DMS153 (cell line): ENCODE measurements at places on chromosomes 5 and 9.
A peak's percentile ranks its signal among the peaks of the same experiment; 100 is the strongest.

DNA sequence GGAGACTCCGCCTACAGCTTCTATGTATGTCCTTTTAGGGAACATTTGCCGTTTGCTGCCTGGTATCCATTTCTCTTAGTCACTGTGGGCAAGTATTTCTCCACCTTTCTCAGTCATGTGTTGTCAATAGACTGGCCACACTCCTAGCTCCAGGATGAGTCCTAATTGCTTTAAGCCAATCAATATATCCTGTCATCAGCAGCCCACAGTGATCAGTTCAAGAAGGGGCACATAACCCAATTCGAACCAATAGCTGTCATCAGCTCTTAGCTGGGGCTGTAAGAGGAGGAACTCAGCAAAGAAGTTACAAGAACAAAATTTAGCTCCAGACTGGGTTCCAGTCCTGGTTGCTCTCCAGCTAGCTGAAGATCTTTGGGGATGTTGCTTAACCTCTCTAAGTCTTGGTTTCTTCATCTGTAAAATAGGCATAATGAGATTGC lies 70.7 kb upstream of the MAN2A1 start:
- no peak for DNase-seq

GRCh38 chr5:133868946-133869518 lies 99.4 kb downstream of the C5orf15 start:
- DNase-seq = peak; percentile 29

DNA sequence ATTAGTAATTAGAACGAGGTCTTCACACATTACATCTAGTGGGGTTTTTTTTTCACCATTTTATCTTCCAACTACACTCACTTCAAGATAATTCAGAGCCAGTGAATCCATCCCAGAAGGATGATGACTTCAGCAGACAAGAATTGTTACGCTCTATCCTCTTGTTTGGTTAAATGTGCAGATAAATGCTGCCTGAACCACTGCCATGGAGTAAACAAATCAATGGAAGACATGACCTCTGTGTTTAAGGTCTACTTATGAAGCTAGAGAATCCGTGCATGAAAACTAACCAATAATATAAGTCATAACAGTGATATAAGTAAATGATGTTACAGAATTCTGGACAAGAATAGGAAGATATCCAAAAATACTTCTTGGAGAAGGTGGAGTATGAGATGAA lies 602.6 kb downstream of the TLR4 start:
- DNase-seq = no peak

DNA sequence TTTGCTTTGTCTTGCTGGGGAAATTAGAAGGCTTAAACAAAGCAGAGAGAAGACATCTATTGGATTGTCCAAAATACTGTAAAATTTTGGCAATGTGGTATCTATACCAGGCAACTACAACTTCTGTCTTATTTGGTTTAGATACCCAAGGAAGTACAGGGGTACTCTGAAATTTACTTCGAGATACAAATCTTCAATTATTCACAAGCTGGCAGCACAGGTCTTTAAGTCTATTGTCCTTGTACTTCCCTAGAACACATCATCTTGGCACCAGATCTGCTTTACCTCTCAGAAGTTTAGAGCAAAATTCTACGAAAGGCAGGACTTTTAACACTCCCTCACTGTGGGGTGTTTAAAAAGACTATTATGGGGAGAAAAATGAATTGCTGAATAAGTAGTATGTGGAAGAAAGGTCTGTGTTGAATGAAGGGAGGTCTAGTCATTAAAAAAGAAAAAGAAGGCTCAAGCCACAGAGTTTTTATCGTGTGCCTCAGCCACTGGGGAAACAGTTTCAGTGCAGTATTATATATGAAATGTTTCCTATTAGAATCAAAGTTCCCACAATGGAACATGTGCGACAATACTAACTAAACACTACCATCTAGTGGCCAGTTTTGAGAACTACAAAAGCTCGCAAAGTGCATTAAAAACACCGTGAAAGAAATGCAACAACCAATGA lies 93.7 kb downstream of the PDE4D start:
- DNase-seq = no peak

GRCh38 chr5:135246923-135247795 lies 151.9 kb downstream of the MACROH2A1 start:
- no peak for DNase-seq

- no peak for DNase-seq
Measured at GRCh38 chr5:88727705-88728313, 155.2 kb downstream of the MEF2C start.

DNA sequence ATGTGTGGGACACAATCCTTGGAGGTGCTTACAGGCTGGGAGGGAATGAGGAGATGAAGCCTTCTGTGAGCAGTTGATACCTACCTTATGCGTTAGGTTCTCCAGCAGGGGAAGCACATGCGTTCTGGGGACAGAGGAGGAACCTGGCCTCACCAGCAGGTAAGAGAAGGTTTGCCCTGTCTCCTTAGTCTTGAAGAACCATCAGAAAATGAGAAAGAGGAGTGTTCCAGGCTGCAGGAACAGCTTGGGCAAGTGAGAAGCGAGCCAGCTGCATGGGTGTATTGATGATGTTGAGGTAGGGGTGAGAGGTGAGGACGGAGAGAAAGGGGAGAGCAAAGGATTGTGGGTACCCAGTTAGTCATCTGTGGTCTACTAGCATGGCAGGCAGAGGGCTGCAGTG lies 156.9 kb upstream of the MVB12B start:
- no peak for DNase-seq

- DNase-seq = no peak
Measured at GRCh38 chr5:31854181-31855133, 215.5 kb downstream of the PDZD2 start.

GRCh38 chr9:75889977-75890471 lies 449 bp upstream of the PCSK5 start:
- DNase-seq = no peak

GRCh38 chr5:79193643-79194042 lies 42.3 kb upstream of the JMY start:
- DNase-seq = no peak

DNA sequence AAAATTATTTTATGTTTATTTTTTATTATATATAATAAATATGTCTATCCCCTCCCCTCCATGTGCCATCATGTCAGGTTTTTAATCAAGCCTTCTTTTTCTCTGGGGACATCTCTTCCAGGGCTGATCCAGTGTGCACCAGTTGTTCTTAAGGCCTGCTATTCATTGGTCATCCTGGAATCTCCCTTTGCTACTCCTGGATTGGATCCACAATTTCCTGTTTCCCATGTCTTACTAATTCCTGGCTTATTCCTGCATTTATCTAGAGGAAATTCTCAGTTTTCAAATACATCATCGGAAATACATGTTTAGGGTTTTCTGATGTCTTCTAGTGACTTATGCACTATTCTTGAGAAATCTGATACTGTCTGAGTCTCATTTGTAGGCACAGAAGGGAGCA lies 56.8 kb downstream of the ANGPTL2 start:
- no peak for DNase-seq

- no peak for DNase-seq
Measured at GRCh38 chr5:72468024-72468423, 39.2 kb downstream of the ZNF366 start.

DNA sequence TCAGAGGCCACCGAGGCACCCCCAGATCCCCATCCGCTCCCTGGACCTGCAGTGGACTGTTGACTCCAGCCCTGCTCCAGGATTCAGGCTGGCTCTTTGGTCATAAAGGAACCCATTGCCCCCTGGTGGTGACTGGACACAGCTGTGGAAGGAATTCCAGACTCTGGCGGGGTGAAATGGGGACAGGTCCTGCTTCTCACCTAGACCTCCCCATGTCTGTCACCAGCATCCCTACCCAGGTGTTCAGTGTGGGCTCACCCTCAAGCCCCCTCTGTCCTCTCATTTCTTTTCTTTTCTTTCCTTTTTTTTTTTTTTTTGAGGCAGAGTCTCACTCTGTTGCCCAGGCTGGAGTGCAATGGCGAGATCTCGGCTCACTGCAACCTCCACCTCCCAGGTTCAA lies 25.5 kb upstream of the STXBP1 start:
- DNase-seq = peak; percentile 60

DNA sequence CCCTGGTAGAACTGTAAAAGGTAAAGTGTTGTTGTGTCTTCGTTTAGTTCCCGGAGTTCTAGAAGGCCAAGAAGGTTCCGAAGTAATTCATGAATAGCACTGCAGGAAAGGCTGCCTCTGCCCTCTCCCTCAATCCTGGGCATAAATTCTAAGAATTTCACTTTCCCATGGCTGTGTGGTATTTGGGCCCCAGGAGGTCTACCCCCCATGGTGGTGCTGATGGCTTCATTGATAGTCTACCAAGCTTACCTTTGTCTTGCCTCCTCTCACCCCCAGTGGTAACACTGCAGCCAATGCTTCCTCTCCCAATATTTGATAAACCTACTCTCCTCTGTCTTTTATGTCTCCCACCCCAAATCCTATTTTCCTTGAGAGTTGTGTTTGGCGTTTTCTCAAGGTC lies 39.5 kb downstream of the ADAMTS16 start:
- DNase-seq = no peak

DNA sequence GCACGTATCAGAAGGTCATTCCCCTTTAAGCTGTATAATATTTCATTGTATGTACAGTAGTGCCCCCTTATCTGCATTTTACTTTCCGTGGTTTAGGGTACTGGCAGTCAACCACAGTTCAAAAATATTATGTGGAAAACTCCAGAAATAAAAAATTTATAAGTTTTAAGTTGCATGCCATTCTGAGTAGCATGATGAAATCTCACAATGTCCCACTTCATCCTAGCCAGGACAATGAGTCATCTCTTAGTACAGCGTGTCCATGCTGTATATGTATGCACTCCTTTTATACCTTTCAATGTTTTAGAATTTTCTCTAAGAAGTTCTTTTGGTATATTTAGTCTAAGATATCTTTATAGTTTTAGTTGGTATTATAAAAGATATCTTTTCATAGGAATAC lies 115.0 kb upstream of the HAND1 start:
- DNase-seq = no peak

DNA sequence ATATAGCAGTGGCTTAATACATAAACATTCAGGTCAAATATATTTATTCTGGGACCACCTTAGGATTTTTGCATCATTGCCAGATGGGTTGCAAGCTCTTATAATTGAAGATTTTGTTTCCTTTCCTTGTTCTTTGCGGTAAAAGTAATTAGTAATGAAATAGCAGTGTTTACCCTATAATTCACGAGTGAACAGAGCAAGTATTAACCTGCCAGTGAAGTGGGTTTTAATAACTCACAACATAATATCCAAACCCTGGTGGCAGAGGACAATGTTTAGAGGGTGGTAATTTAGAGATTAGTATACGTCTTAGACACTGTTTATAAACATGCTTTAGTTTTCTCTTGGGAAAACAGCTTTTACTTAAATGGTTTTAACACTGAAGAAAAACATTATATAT lies 11.8 kb downstream of the ARL14EPL start:
- no peak for DNase-seq

- no peak for DNase-seq
Measured at GRCh38 chr9:109417585-109418544, 80.2 kb downstream of the PTPN3 start.

DNA sequence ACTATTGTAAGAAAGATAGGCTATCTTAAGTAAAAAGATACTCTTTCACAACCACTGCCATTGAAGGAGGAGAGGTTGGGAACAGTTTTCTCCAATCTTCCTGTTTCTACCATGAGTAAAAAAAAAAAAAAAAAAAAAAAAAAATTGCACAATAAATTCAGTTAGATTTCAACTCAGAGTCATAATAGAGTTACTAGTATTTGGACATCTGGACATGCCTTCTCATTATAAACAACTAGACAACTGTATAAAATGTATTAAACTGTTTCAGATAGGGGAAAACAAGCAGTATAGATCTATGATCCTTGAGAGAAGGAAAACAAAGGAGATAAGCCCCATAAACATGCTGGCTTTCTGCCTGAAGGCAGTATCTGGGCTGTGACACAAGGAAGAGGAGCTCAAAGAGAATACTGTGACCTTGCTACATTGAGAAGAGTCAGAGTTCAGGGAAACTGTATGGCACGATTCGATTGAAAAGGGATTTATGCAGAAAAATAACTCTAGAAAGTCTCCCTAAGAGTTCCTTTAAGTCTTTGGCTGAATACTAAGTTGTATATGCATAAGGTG lies 249.2 kb upstream of the POU5F2 start:
- no peak for DNase-seq

DNA sequence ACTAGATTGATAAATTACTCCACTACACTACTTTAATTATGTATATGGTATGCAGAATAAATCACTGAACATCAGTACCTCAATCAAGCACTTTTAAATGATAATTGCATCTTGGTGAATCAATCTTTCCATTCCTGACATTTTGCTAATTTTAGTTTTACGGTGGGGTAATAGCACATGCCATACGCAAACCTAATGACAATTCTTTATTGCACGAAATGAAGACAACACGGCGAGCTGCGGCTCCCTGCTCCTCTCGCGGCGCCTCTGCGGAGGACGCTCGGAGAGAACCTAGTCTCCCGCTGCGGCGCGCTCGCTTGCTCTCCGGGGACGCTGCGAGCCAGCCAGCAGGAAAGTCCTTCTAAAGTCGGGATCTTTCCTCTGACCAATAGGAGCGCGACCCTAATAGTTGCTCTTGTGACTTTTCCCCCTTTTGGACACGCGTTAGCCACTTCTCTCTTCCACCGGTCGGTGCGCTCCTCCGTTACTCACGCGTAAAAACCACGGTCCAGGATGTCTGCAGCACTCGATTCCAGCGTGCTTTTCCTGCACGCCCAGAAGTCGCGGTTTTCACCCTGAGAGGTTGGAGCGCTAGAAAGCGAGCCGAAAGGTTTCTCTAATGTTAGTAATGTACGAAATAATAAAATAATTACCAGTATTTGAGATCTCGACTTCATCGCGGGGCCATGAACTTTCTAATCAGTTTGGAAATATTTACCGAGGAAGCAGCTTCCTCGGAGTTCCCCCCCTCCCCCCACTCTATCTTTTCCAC lies 1.0 kb upstream of the MEF2C start:
- peak; percentile 25 for DNase-seq

DNA sequence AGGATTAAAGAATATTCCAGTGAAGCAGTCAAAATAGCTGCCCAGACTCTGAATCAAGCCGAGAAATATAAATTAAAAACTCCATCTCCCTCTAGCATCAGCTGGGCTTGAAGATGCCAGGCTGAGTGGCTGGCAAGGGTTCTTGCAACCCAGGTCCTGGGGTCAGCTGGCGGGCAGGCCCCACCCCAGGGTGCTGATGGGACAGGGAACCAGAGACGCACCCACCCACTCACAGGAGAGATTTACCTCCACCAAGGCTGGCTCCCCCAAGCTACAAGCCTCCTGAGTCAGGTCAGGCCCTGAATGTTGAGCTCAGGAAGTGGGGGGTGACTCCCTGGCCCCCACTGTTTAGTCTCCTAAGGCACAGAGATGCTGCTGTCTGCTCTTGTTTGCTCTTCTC lies 83.9 kb upstream of the HSPA9 start:
- no peak for DNase-seq

- DNase-seq = no peak
Measured at GRCh38 chr5:73153513-73153912, 19.5 kb upstream of the TMEM174 start.

DNA sequence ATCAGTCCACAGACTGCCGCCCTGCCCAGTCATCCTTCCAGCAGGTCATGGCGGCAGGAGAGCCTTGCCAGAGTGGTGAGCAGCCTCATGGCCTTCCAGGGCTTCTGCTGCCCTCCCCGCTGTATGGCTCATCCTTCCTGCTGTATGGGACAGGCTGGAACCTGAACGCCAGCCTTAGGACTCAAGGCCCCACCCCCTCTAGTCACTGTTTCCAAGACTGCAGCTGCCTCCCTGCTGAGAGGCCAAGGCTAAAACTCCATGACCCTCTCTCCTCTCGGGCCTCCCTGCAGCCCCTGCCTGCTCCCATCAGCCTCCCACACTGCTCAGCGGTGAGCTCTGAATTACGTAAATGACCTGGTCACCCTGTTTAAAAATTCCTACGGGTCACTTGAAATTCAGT lies 227.5 kb downstream of the AGTPBP1 start:
- DNase-seq = no peak
